CD8-positive, alpha-beta memory T cell (primary cell): ENCODE measurements at places on chromosomes 1 and 21. TPM values are rescaled to one million over a fixed set of nuclear protein-coding genes. Genes with fewer than 3 reads are reported as not detected.

DNA sequence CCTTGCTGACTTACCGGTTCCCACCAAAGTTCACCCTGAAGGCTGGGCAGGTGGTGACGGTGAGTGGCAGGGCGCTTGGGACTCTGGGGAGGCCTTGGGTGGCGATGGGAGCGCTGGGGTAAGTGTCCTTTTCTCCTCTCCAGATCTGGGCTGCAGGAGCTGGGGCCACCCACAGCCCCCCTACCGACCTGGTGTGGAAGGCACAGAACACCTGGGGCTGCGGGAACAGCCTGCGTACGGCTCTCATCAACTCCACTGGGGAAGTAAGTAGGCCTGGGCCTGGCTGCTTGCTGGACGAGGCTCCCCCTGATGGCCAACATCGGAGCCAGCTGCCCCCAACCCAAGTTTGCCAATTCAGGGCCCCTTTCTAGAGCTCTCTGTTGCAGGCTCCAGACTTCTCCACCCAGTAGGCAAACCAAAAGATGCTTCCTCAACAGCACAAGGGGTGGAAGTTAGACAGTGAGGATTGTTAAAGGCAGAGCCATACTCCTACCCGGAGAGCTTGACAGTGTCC, 16.4 kb upstream of the SEMA4A start:
- no peaks in the 10 kb centered on the region for H3K36me3 ChIP-seq
- no peaks in the 10 kb centered on the region for H3K27me3 ChIP-seq
- H3K27ac ChIP-seq = no peak overlapping the region
- H3K4me1 ChIP-seq = no peaks in the 10 kb centered on the region
- no peak for DNase-seq

GRCh38 chr1:40318970-40319621, 2.0 kb upstream of the COL9A2 start:
- H3K36me3 ChIP-seq = no peaks in the 10 kb centered on the region
- no peak overlapping the region for H3K27ac ChIP-seq
- DNase-seq = no peak
- H3K4me1 ChIP-seq = peaks cover 12% of the 10 kb centered on the region
- peaks cover 5% of the 10 kb centered on the region for H3K27me3 ChIP-seq

GRCh38 chr1:216175714-216176113, 247.5 kb downstream of the USH2A start:
- H3K27ac ChIP-seq = no peak overlapping the region
- no peak overlapping the region for H3K4me3 ChIP-seq
- H3K4me1 ChIP-seq = no peaks in the 10 kb centered on the region
- no peaks in the 10 kb centered on the region for H3K27me3 ChIP-seq
- DNase-seq = no peak
- H3K36me3 ChIP-seq = no peaks in the 10 kb centered on the region

The TMIGD3 gene
- 0.26 TPM for total RNA-seq

The BEST4 gene
- 1.4 TPM for total RNA-seq
